Fibroblast of skin of abdomen (primary cell): ENCODE measurements at places on chromosomes 5 and 9.

- no peak for DNase-seq
Observed at GRCh38 chr9:7265181-7265580, 507.4 kb downstream of the KDM4C start.

DNA sequence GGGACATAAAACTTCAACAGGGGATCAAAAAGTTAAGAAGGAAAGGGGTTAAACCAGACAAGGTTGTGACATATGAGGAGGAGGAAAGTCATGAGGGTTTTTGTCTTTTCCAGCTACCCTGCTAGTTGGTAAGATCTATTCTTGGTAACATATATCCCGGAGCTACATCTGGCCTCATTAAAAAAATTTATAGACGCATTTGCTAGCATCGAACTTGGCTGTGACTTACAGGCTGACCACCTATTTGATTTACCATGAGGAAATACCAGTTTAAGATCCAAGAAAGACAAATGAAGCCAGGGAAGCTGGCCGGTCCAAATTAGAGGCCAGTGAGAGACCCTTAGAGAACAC lies 87.6 kb upstream of the NIPAL4 start:
- peak; percentile 49 for DNase-seq

DNA sequence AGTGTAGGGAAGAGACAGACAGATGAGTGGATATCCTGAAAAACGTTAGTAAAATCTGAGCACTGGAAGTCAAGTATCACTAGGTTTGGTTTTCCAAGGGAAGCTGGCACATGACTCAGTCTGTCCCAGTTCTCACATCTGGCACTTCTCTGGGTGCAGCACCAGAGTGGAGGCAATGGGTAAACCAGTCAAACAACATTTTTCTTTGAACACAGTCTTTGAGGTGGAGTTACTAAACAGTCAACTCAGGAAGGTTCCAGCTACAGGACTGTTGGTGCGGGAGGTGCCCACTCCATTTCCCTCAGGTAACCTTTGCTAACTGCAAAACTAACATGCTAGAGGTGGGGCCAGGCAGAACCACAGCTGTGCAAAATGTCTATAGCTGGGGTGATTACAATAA lies 301.4 kb upstream of the RFX3 start:
- DNase-seq, result no peak

GRCh38 chr9:114072184-114073140 lies 5.6 kb downstream of the AMBP start:
- DNase-seq, result no peak

DNA sequence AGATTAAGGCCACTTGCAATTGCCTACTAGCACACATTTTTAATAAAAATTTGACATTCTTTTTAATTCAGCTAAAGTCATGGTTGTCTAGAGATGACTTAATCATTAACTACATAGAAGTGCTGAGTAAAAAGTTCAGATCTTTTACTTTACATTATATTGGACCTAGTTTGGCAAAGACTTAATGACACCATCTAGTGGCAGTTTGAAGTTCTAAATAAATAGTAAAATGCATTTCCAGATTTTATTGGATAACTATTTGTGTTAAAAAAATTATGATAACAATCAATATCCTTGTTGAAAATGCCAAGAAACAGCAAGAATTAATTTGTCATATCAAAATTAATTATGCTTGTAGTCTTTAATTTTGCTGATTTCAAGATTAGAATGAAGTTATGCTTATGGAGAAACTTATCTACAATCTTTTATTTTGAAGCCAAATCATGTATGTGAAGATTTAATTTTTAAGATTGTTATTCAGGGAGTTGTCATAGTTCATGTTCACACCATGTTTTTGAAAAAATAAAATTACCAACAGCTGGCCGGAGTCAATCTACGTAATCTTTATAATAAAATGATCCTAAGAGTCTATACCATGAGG lies 69.6 kb upstream of the PJA2 start:
- DNase-seq, result no peak

DNA sequence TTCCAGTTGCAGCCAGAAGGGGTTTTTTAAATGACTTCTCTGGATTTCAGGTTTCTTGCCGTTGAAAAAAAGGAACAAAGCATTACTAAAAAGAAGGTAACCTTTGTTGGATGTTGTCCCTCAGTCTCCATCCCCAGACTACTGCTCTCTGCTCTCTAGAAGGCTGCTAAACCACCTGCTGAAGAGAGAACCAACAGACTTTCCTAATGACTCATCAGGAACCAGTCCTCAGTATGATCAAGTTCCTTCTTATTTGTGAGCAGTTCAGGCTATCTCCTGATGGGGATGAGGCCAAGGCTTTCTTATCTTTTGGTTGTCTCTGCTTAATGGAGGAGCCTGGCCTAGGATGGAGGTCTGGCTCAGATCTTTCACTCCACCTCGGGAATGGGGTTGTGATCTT lies 4.1 kb downstream of the KIF4B start:
- DNase-seq, result no peak

- no peak for DNase-seq
Observed at GRCh38 chr5:6083311-6083978, 294.9 kb downstream of the MED10 start.

DNA sequence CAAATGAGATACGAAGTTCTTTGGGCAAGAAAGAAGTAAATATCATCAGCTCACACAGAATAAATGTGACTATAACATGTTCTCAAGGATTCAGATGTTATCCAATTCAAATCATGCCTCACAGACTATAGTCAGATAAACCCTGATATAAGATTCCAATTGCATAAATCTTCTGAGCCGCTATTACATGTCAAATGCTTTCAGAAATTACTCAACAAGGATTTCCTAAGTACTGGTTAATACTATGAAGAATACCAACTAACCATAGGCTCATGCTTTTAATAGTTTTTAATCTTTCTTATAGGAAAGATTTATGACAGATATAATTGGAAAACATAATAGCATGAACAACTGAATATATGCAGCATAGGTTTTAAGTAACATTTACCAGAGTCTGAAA lies 73.6 kb downstream of the BAAT start:
- DNase-seq, result no peak

- no peak for DNase-seq
Observed at GRCh38 chr5:137624786-137625349, 111.0 kb downstream of the KLHL3 start.

- DNase-seq, result no peak
Observed at GRCh38 chr9:37969130-37969529, 65.2 kb upstream of the SLC25A51 start.

GRCh38 chr5:1639757-1640156 lies 116.0 kb upstream of the LPCAT1 start:
- no peak for DNase-seq

GRCh38 chr9:120891245-120891883 lies 14.4 kb upstream of the PHF19 start:
- no peak for DNase-seq

GRCh38 chr5:32625106-32625505 lies 39.7 kb downstream of the SUB1 start:
- no peak for DNase-seq

DNA sequence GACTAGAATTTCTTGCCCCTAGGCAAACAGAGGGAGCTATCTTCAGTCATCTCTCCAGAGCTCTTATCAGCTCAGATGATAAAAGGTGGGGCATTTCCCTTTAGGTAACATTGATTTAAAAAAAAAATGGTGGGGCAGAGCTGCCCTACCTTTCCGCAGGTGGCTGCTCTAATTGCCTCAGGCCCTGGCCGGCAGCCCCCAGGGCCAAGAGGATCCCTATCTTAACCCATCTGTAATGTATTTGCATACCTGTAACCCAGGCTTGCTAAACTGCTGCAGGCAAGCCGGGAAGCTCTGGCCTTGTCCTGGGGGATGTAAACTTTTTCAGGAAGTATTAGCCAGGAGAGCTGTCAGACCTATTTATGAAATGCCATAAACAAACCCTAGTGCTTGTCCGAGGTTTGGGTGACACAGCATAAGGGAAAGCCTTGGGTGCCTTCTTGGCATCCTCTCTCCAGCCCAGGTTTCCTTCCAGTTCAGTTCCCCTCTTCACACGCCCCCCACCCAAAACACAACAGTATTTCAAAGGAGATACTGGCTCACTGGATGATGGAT lies 20.9 kb upstream of the ZSWIM6 start:
- no peak for DNase-seq

DNA sequence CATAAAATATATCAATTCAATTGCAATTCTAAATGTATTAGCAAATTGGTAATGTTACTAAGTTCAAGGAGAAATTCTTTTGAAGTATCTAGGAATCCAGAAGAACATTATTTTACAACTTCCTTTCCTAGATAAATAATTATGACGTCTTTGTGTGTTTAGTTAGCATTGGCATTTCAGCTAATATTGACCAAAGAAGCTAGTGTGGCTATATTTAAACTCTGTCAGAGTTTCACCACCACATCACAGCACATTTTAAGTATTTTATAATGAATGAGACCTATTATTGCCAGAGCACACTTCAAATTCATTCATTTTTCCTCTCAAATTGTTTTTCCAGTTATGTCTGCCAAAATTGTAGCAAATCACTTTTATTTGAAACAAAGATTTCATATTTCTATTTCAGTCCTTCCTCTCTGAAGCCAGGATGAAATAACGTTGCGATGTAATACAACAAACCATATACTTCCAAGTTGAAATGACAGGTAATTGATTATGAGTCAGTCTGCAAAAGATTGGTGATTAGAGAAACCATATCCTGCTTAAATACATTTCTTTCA lies 18.9 kb downstream of the PLK2 start:
- no peak for DNase-seq

DNA sequence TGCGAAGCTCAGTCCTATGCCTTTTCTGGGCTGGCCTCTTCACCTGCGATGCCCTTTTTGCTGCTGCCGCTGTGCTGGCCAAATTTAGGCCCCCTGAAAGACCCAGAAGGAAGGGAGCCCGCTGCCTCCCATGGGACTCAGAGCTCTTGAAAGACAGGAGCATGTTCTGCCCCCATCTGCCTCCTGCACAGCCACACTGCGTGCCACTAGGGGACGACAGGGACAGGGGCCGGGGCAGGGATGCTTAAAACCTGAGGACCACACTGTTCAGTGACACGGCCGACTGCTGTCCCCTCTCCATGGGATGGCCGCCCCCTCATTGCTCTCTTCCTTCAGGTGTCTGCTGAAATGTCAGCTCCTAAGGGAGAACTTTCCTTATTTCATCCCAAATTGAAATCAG lies 132.4 kb downstream of the ADAMTS2 start:
- DNase-seq, result peak; percentile 19

- DNase-seq, result no peak
Observed at GRCh38 chr5:54671681-54672080, 154.1 kb downstream of the SNX18 start.

GRCh38 chr9:12625844-12626243 lies 67.3 kb upstream of the TYRP1 start:
- no peak for DNase-seq

DNA sequence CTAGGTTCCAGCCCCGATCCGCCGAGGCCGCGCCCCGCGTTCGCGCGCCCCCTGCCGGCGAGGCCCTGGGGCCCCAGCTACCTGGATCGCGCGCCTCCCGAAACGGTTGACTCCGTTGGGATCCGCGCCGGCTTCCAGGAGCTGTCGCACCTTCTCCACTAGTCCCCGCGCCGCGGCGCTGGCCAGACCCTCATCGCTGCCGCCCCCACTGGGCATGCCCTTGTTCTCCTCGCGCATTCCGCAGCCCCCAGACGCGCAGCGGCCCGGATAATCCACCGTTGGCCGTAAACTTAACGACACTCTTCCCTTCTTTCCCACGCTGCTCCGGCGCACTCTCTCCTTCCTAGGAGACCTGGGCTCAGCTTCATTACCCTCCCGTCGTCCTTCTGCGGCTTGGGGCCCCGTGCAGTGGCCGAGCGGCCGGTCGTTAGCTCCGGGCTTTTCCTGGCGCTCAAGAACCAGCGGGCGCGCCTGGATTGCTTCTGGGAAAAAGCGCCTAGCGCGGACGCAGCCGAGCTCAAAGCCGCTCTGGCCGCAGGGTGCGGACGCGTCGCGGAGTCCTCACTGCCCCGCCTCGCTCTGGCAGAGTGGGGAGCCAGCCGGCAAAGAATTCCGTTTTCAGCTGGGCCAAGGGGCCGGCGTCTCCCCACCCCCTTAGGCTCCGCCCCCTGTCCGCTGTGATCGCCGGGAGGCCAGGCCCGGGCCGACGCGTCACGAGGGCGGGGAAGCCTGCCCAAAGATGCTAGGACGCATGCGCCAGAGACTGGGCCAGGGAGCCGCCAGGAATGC lies at the start of gene CDKN2B:
CDKN2B (minus strand) TSS at position 589 of the 789 bp plus-strand sequence; CDS start at position 237, 352 bp downstream.
- DNase-seq, result peak; percentile 95

GRCh38 chr9:75894566-75894965 lies 4.1 kb downstream of the PCSK5 start:
- no peak for DNase-seq

DNA sequence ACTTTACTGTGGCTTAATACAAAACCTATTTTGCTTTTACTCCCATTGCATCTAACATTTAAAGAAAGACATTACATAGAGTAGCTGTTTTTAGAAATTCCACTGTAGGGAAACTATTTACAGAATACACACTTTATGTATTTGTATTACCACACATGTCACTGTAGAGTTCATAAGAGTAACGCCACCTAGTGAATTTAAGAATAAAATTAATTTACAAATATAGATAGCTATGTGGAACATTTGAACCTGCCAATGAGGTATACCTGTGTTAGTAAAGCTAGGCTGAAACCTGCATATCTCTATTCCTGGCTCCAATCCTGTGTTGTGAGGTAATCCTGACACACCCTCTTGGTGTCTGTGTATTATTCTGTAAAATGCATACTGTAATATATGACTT lies 234.4 kb downstream of the MAST4 start:
- no peak for DNase-seq

- DNase-seq, result no peak
Observed at GRCh38 chr5:96120120-96120519, 158.5 kb upstream of the ELL2 start.

DNA sequence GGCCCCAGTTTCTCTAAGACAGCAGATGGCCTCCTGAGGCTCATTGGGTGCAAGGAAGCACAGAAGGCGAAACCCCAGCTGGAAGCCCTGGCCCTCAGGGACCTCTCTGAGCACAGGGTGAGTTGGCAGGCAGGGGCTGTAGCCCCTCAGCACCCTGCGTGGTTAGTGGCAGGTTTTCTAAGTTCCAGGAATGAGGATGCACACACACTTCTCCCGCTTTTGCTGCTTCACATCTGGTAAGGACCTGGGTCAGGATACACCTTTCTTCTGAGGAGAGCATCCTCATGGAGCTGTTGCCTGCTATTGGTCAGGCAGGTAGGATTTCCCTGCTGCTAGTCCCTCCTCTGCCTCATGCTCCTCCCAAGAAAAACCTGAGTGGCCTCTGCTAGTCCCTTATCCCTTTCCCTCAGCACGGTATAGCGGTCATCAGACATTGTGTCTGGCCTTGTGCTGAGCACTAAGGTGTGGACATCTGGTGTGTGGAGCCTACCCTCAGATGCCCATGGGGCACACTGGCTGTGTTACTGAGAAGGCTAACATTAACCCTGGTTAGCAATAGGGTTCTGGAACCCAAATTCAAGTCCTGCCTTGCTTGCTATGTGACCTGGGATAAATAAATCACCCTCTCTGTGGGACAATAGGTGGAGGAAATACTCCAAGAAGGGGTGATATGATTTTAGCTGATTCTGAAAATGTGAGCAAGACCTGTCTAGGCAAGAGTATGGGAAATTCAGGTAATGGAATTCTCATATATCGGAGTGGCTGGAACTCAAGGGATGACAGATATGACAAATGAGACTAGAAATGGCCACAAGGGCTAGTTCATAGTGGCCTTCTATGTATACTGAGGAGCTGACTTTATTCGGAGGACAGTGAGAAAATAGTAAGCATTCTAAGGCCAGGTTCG lies 1.6 kb downstream of the SLC22A4 start:
- DNase-seq, result no peak

- DNase-seq, result no peak
Observed at GRCh38 chr5:148848393-148849031, 22.1 kb downstream of the ADRB2 start.
